ENCODE measurements at places on chromosomes 1 and 21.
A peak's percentile ranks its signal among the peaks of the same experiment; 100 is the strongest.

- DNase-seq: no peak
These were observed 29.3 kb downstream of the SDC3 start for GRCh38 chr1:30879126-30879786.

GRCh38 chr1:232327899-232328298 is 302.0 kb downstream of the SIPA1L2 start:
- DNase-seq: no peak

GRCh38 chr1:244414543-244414942 is 37.2 kb downstream of the ADSS2 start:
- DNase-seq: peak; percentile 23

DNA sequence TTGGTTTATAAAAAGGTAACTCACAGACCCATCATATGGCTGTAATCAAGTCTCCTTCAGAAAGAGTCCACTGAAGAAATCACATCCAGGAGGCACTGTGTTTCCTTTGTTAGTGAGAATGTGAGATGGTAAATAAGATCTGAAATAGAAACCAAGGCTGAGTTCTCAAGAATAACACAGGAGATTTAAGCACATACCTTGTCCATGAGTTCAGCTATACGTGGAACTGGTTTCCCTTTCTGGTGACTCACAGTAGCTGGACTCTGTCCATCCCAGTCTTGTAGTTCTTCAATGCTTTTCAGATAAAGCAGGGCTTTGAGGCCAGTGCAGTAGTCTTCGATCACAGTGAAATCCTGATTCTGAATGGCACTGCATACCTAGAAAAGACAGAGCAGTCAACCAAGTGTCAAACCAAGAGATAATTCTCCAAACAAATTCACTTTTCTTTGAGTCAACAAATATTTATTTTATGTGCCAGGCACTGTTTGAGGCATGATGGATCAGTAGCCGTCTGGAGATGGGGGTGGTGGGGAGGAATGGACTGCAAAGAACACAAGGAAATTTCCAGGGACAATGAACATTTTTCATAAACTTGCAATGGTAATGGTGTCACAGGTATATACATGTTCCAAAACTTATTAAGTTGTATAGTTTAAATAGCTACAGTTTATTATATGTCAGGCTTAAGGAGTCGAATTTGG is 471.4 kb downstream of the PTBP2 start:
- DNase-seq: peak; percentile 23

DNA sequence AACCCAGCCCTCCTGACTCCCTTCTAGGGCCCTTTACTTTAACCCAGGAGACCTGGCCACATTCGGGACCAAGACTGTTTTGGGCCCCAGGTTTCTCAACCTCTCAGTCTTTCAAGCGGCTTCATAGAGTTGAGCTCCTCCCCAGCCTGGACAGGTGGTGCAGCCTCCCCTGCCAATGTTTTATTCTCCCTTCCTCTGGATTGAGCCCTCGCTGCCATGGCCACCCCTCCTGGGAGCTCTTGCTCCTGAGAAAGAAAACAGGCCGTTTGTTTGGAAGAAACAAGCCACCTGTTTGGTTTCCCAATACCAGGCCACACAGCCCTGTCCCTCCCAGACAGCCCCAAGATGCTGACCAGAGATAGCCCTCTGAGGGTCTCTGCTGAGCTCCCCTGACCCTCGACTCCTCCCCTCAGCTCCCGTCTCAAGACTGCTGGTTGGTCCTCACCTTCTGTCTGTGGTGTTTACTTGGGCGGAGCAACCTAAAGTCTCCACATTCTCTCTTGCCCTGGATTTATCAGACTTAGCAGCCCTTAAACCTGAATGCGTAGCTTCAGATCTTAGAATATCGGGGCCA is 3.3 kb downstream of the TMEM51 start:
- no peak for DNase-seq

GRCh38 chr1:169882039-169882511 is 11.6 kb downstream of the SCYL3 start:
- no peak for DNase-seq

DNA sequence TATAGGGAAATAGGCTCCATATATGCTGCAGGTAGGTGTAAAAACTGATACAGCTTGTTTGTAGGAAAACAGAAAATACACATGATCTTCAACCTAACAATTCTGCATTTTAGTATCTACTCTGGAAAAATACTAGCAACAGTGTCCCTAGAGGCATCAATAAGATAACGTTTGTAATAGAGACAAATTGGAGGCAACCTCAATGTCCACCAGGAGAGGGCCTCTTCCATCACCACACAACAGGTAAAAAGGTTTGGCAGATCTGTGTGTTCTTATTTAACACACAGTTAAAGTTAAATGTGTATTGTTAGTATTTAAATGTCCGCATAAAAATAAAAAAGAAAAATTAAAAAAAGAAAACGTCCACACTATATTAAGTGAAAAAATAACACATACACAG is 5.4 kb downstream of the EIF2D start:
- peak; percentile 47 for DNase-seq

GRCh38 chr1:93585059-93585966 is 96.3 kb downstream of the BCAR3 start:
- peak; percentile 75 for DNase-seq

GRCh38 chr1:111813440-111814304 is 58.0 kb downstream of the DDX20 start:
- DNase-seq: no peak

GRCh38 chr1:68173283-68173935 is 58.9 kb downstream of the WLS start:
- no peak for DNase-seq

DNA sequence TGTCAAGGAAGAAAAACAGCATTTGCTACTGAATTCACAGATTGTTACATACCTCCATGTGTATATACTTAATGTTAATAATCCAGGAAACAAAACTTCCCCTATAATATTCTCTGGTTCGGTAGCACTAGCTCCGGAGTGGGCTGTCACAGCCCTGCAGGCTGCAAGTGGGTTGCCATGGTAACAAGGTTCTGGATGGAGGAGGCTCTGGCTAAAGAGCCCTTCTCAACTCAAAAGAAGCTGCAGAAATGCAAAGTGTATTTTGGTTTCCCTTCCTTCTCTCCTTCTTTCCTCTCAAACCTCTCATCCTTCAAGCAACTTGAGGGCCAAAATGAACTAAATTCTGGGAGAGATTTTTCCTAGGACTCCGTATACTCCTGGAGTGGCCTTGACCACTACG is 45.2 kb downstream of the ASTN1 start:
- DNase-seq: peak; percentile 34

- no peak for DNase-seq
These were observed 114.3 kb downstream of the DMRTB1 start for GRCh38 chr1:53573522-53573921.

GRCh38 chr1:33334081-33334552 is 13.2 kb upstream of the A3GALT2 start:
- DNase-seq: no peak

DNA sequence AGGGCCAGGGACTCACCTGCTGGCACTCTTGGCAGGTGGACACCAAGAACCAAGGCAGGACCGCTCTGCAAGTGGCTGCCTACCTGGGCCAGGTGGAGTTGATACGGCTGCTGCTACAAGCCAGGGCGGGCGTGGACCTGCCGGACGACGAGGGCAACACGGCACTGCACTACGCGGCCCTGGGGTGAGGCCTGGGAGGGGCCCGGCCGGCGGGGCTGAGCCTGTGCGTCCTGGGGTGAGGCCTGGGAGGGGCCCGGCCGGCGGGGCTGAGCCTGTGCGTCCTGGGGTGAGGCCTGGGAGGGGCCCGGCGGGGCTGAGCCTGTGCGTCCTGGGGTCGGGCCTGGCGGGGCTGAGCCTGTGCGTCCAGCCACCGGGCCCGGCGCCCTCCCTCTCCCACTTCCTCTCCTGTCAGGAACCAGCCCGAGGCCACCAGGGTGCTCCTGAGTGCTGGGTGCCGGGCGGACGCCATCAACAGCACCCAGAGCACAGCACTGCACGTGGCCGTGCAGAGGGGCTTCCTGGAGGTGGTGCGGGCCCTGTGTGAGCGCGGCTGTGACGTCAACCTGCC is 4.6 kb upstream of the MMP23B start:
- DNase-seq: peak; percentile 14

Measured in iPS-NIHi11 (cell line).